Bronchial epithelial cell (primary cell): ENCODE measurements at places on chromosomes 5 and 9. TPM values are rescaled to one million over a fixed set of nuclear protein-coding genes. Genes with fewer than 3 reads are reported as not detected.

The ZNF484 gene
- 8.2 and 9.2 TPM in 2 replicates for total RNA-seq

The CYLC2 gene
- not detected in 2 replicates for total RNA-seq

The BSPRY gene
- 1.8 and 20.4 TPM in 2 replicates for total RNA-seq

The CREBRF gene
- 6.3 and 9.5 TPM in 2 replicates for total RNA-seq

The NDOR1 gene
- 2.6 and 3.6 TPM in 2 replicates for total RNA-seq
